HAP-1 (cell line): ENCODE measurements at places on chromosomes 3 and 15.

- no peak for DNase-seq
Measured at GRCh38 chr3:4963669-4964570, 15.3 kb upstream of the BHLHE40 start.

DNA sequence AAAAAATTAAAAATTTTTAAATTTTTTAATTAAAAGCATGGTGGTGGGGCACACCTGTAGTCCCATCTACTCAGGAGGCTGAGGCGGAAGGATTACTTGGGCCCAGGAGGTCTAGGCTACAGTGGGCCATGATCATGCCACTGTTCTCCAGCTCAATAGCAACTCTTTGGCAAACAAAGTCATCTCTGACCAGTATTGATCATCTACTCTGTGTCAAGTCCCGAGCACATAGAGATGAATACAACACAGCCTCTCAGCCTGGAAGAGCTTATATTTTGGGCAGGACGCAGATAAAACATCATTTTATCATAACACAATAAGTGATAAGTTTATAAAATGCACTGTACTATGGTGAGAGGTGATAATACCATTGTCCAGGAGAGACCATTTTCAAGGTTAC, 281.6 kb upstream of the GADL1 start:
- DNase-seq, result no peak

DNA sequence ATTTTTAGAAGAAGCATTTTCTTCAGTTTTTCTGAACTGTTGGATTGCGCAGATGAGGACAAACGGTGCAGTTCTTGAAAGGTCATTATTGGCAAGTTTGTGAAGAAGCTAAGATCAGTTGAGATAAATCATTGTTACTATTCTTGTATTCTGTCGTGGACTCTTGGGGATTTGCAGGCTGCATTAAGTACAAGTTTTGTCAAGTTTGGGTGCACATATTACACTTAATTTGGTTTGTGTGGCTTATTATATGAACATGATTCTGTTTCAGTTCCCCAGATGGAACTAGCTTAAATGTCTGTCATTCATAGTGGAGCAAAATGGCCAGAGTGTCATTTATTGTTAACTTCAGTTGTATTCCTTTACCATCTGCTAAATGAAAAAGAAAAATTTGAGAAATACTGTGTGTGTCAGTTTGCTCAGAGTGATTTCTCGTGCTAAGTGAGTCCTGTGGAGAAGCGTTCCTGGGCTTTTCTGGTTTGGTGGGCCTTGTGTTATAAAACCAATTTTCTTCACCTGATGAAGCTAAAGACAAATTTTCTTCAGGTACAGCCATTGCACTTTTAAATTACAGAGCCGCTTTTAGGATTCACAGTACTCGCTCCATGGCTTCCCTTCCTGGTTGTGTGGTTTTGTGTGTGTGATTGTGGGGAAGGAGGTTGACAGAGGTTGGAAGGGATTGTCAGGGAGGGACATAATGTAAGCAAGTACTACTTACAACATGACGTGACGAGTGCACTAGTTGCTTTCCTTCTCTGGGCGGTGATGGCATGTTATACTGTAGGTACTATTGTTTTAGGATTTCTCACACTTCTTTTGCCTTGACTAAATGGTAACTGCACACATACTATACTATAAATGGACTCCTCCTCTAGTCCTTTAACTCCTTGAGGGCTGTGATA, 1.7 kb downstream of the AKAP13 start:
- DNase-seq, result no peak

DNA sequence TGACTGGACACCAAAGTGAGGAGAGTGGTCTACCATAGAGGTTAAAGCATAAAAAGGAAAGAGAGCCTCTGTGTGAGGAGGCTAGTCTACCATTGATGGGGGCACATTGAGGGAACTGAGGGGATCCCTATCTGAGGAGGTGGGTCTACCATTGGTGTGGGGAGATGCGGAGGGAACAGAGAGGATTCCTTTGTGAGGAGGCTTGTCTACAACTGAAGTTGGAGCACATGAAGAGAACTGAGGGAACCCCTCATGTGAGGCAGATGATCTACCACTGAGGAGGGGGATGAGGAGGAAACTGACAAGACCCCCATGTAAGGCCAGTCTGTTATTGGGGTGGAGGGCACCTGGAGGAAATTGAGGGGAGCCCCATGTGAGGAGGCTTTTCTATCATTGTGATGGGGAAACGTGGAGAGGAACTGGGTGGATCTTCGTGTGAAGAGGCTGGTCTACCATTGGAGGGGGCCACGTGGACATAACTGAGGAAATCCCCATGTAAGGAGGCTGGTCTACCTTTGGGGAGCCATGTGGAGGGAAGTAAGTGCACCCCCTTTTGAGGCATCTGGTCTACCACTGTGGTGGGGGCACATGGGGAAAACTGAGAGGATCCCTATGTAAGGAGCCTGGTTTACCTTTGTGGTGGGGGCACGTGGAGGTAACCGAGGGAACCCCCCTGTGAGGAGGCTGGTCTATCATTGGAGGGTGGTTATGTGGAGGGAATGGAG, 160.1 kb downstream of the FBLN2 start:
- DNase-seq, result no peak

DNA sequence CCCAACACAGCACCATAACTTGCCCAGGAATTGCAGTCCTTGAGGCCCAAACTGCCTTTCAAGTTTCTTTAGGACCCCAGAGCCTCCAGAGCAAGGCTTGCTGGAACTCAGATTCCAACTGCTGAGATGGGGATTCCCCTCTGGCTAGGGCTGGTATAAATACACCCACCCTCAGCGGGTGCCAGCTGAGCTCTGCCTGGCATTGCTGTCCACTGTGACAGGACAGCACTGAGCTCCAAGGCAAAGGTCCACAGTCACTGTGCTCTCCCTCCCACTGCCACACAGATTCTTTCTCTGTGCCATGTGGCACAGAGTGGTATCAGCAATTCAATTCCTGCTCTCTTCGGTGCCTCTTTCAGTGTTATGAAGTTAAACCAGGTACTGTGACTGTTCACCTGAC, 304.2 kb upstream of the LMCD1 start:
- DNase-seq, result no peak

GRCh38 chr3:43014956-43015355, 35.8 kb downstream of the GASK1A start:
- no peak for DNase-seq

- no peak for DNase-seq
Measured at GRCh38 chr15:37131621-37132020, 31.3 kb upstream of the MEIS2 start.

GRCh38 chr15:93359060-93359408, 270.0 kb upstream of the RGMA start:
- no peak for DNase-seq

- DNase-seq, result peak; percentile 48
Measured at GRCh38 chr15:74431645-74432044, 2.1 kb downstream of the SEMA7A start.

- DNase-seq, result no peak
Measured at GRCh38 chr3:58528629-58529028, 8.4 kb downstream of the ACOX2 start.

DNA sequence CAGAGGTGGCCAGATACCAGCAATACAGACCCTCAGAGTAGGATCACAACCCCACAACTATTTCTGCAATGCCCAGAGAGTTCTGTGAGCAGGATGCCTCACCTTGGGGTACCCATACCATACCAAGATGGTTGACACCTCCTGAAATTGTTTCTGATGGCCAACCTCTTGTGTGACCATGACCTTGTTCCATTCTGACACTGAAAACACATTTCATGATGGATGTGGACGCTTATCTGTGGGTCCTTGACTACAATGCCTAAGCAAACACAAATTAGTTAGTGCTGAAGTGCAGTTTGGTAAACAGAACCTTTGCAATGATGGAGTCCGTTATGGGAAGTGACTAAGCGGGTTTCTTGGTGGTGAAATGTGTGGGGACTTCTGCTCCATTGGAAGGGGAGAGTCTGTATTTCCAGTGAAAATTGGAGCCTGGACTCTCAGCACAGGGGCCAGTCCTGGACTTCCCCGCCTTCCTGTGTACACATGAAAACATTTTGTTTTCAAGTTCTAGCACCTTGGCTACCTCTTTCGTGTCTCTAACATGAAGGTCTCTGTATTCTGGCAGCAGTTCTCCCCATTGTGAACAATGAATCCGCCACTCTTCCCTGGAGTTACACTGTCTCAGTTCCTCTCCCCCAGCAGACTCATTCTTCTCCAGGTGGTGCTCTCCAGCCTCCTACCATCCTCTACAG, 106.2 kb downstream of the XXYLT1 start:
- no peak for DNase-seq

DNA sequence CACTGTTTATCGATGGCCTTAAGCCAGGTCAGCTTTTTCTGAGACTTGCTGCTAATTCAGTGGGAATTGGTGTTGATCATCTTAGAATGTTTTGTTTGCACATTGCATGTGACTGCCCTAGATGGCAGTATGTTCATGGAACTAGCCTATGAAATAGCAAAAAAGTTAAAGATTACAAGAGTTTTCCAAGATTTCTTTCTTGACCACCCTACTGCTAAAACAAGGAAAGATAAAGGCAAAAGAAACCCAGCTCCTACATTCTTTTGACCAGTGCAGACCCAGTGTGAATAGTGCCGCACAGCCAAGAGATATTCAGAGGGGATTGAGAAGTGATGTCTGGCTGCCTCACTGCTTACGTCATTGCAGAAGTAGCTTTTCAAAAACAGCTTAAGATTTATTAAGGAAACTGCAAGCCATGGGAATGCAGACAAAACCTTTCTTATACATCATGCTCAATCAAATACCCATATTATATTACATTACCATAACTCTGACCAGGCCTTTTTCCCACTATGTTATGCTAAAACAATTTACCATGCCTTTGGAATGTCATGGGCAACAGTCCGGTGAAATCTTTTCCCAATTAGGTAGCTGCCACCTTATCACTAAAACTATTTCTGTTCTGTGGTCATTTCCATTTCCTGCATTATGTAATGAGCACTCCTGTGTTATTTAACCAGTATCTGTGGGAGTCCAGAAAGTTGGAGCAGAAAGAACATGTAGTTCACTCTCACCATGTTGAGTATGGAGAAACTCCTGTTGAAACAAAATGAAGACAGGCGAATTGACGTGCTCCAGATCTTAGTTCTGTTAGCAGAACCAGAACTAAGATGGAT, 6.0 kb downstream of the PHLDB2 start:
- DNase-seq, result no peak

- DNase-seq, result no peak
Measured at GRCh38 chr15:90097475-90097874, 4.8 kb downstream of the IDH2 start.

DNA sequence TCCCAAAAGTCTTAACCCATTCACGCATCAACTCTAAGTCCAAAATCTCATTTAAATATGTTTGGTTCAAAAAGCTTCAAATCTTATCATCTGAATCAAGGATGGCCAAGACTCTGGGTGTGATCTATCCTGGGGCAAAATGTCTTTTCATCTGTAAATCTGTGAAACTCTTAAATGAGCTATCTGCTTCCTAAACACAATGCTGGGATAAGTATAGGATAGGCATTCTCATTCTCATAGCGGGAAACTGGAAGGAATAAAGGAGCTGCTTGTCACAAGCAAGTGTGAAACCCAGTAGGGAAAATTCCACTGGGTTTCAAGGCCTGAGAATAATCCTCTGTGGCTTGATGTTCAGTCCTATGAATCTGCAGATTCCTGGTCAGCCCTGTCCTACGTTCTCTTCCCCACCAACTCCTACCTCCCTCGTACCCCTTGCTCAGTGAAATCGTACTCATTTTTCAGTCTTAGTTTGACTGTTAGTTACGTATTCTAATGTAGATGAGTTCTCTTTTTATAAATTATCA, 156.7 kb downstream of the EPHA3 start:
- DNase-seq, result peak; percentile 68

- no peak for DNase-seq
Measured at GRCh38 chr15:48992096-48992495, 28.4 kb upstream of the SHC4 start.

GRCh38 chr15:100030586-100031229, 297.5 kb upstream of the LYSMD4 start:
- DNase-seq, result no peak

DNA sequence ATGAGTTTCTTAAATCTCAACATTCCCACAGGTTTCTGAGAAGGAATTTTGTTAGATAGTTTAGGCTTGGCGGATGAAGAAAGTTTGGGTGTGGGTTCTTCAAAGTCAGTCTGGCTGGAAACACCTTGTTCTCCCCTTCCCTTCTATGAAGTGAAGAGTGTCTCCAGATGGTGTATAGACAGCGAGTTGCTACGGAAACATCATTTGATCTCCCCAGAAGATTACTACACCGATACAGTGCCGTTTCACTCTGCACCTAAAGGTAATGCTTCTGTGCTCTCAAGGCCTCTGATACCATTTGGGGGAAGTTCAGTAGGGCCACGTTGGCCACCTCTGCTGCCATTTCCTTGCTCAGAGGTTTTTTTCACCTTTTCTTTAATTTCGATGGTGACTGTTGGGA, 20.6 kb downstream of the DLEC1 start:
- DNase-seq, result no peak

DNA sequence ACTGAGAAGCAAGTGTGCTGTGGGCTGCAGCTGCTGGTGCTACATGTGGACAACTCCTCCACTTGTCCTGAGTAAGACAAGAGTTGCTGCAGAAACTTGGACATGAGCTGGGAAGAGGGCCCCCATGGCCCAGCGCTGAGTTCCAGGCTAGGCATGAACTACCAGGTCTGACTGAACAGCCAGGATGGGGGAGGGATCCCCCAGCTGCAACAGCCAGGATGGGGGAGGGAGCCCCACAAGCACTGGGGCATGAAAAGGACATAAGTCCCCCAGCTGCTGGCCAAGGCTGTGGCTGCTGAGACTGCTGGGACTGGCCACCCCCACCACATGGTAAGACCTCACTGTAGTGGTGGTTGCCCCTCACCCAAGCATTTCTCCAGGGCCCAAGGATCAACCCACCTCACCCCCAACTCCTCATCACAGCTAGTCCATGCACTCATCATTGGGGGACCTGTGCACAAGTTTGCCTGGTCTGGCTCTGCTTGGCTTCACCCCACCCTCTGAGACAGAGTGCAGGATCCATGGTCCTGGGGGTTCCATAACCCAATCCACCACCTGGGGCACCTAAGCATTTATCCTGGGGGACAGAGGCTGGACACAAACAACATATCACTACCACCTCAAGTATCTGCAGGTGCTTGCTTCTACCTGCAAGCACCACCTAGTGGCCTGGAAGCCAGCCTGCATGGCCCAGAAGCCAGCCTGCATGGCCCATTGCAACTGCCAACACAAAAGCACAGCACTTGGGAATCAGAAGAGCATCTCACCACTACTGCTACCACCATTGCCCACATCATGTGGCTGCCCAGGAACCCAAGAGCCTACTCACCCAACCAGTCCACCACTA, 84.5 kb upstream of the STT3B start:
- peak; percentile 34 for DNase-seq

DNA sequence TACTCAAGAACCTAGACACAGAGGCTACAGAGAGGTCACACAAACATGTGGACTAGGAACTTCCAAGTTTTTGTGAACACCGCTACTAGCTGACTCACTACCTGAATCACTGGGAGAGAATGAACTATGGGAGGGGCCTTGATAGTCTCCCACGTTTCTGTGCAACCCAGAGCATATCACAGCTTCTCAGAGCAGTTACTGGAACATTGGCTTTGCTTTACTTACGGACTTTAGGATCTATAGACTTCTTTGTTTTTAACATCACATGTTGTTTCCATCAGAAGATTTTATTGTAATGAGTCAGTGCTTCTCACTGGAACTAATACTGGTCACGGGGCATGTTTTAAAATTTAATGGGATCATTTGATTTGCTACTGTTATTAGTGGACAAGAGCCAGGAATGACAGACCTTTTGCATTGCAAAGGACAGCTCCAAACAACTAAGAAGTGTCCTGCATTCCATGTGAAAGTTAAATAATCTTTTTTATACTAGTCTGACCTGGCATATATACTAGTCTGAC, 35.6 kb downstream of the RTP4 start:
- DNase-seq, result no peak
